Stimulated activated CD4-positive, alpha-beta T cell treated with anti-CD3 and anti-CD28 coated beads, Interleukin-1b, Interleukin-23, amount 100 ng/mL, for 1 hour (primary cell): ENCODE measurements at places on chromosomes 12 and 14.

DNA sequence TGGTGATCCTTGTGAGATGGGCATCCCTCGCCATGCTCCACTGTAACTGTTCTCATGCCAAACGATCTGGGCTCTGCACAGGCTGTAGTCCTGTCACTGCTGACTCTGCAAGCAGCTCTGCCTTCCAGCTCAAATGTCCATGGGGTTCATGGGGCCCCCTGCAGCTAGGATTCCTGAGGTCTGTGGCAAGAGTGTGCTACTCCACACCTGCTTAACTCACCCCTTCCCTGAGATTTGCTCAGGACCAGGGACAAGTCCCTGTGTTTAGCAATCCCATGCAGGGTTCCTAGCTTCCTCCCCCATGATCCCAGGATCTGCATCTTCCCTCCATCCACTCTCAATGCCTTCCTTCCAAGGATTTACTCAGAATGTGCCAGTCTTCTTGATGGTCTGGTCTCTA is 241.0 kb downstream of the ASCL1 start:
- DNase-seq, result no peak

GRCh38 chr14:51081712-51082111 is 13.2 kb downstream of the TRIM9 start:
- DNase-seq, result no peak

DNA sequence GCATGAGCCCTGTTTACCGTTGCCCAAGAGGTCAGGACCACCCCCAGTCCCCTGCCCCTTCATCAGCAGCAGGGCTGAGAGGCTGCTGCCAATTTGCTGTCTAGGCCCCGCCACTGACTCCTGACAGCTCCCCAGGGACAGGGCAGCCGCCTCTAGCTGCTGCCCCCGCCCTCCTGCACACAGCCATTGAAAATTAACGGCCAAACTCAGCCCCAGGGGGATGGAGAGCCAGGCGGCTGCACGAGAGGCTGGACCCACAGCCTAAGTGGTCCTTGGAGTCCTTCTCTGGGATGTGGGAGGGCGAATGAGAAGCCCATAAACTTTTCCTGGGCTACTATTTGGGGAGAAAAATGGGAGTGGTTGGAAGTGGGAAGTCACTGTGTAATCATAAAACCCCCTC is 4.6 kb downstream of the FOXN4 start:
- no peak for DNase-seq

DNA sequence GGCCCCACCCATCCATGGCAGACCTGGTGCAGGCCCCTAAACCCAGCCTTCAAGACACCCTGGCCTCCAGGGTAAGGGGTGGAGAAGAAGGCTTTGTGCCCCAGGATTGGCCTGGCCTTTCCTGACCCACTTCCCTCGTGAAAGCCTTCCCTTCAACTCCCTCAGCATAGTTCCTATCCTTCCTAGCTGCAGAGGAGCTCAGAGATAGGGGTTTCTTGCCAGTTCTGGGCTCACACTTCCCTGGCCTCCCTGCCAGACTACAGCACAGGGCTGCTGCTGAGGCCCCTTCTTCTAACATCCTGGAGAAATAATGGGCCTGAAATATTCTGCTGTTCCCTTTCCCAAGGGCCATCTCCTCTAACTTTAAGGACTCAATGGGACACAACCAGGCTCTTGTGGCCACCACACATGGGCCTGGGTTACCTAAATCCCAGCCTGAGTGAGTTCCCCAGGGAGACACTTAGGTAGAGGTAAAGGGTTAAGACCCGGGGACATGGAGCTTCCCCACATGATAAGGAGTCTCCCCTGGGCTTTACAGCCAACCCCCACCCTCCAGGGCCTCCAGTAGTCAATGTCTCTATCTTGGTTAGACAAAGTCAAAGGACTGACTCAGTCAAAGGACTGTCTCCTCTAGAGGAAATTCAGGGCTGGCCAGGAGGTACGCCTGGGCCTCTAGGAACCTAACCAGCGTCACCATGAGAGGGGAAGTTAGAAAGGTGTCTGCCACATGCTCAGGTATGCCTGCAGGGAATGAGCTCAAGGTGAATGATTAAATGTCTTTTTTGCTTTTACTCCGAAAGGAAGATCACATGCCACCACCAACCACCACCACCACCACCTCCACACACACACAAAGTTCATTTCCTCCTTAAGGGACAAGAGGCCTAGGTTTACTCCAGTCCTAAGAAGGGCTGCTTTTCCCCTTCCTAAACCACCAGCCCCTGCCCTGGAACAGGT is 7.1 kb downstream of the ZFP36L1 start:
- DNase-seq, result no peak

DNA sequence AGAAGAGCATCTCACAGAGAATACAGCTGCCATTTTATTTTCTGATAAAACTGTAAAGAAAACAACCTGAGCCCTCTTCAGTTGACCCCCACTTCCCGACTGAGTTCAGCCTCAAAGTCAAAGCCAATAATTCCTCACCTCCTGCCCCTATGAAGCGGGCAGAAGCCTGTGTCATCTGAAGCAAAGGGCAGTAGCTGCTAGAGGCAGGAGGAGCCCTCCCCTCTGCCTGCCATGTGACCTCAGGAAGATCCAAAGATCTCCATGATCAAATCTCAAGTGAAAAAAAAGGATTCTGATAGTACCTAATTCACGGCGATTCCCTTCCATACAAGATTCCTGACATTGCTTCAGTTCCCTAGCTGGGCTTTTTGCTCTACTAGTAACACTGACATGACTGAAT is 223.1 kb upstream of the CAND1 start:
- no peak for DNase-seq

DNA sequence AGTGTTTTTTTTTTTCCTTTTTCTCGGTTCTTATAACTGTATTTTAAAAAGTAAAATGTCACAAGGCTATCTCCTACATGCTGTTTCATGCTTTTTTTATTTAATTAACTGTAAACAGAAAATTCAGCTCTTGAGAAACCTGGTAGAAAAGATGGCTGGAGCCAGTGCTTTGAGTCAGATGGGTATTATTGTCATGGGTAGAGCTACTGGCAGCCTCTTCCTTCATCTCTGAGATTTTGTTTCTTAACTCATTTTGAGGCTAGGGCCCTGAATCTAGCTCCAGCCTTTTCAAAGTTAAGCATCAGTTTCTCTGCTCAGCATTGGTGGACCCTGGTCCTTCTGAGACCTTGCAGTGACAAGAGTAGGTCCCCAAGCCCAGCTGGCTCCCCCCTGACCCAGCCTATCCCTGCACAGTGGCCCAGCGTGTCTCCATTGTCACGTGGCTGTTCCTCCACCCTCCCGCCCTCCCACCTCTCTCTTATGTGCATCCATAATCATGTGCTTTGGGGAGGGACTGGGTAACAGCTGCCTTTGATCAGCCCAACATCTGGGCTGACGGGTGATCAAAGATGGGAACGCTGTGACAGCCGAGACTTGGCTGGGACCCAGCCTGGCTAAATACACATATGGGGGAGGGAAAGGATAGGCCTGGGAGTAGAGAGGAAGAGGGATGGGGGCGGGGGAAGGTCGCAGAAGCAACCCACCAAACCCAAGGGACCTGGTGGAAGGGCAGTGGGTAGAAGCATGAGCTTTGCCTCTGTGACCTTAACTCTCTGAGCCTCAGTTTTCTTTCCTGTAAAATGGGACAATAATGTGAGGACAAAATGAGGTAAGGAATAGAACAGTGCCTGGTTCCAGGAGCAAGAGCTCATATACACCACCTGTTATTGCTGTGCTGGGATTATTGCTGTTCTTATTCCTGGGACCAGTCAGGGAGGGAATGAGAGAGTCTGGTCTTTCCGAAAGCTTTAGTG is 24.4 kb upstream of the RBM19 start:
- DNase-seq, result no peak

- no peak for DNase-seq
Observed at GRCh38 chr14:83164591-83164990, 1630.9 kb upstream of the SEL1L start.

GRCh38 chr14:51317373-51317772 is 77.3 kb downstream of the TMX1 start:
- DNase-seq, result no peak

DNA sequence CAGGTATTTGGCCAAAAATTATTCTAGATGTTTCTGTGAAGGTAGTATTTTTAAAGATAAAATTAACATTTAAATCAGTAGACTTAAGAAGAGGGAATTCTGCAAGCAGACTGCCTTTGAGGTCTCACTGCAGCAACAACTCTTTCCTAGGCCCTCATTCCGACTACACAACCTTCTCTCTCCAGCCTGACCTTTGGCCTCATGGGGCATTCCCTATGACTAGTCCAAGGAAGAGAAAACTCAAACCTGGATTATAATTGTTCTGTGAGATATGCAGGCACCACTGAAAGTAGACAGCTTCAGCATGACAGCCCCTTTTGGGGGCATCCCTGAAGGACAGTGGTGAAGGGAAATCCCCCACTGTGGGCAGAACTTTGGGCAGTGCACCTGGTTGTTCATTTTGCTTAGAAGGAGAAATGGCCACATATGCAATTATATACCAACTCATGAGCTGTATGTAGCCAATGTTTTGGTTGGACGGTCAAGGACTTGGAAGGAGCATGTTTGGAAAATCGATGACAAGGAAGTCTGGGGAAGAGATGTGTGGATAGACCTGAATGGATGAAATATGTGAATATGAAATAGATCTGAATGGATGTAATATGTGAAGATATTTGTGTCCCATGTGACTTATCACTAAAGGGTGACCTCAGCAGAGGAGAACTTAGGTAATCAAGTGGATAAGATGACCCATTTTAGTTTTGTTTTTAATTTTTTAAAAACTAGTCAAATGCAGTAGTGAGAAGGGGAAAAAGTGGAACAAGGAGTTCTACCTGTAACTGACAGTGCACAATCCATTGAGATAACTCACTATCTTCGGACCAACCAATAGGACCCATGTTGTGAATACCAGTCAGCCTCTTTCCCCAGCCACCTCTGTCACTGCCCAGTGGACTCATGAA is 233.3 kb upstream of the FOXN3 start:
- no peak for DNase-seq

- DNase-seq, result no peak
Observed at GRCh38 chr14:33692762-33693161, 258.1 kb downstream of the EGLN3 start.

DNA sequence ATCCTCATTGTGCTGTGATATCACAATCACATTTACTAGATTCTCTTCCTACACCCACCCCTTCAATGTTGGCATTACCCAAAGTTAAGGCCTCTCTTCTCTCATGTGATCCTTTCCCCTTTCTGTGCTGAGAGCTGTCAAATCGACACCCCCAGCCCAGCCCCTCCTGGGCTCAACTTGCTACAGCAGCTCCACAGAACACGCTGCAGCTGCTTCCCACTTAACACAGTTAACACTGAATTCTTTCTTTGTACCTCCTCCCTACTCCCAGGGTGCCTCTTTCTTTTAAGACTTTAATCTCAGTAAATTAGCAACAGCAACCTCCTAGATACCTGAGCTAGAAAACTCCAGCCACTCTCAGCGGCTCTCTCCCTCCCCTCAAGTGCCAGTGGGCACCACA is 17.8 kb downstream of the SPTB start:
- no peak for DNase-seq

DNA sequence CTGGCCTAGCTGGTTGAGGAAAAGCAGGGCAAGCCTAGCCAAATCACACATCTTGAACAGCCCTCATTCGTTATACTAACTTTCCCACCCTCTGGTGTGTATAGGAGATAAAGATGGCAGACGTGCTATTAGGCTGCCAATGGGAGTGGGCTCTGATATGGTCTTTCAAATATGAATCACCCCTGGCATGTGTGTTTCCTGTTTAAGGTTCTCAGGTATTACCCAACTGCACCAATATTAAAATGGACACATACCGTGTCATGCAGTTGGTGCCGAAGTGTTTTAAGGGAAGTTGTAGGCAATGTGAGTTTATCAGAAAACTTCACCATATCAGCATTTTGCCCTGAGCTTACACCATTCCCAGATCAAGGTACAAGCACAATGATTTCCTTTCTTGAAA is 33.4 kb downstream of the CHST11 start:
- no peak for DNase-seq

- no peak for DNase-seq
Observed at GRCh38 chr12:115267464-115267863, 583.5 kb upstream of the TBX3 start.

GRCh38 chr12:4152145-4152795 is 121.3 kb upstream of the CCND2 start:
- no peak for DNase-seq

- no peak for DNase-seq
Observed at GRCh38 chr12:32115404-32116104, 8.9 kb downstream of the BICD1 start.

GRCh38 chr14:90576581-90576980 is 179.8 kb downstream of the CALM1 start:
- no peak for DNase-seq

- DNase-seq, result no peak
Observed at GRCh38 chr14:61563162-61563511, 132.2 kb upstream of the HIF1A start.

GRCh38 chr12:31008241-31008761 is 65.4 kb upstream of the DDX11 start:
- DNase-seq, result no peak

- no peak for DNase-seq
Observed at GRCh38 chr12:131851741-131852550, 23.8 kb downstream of the MMP17 start.

DNA sequence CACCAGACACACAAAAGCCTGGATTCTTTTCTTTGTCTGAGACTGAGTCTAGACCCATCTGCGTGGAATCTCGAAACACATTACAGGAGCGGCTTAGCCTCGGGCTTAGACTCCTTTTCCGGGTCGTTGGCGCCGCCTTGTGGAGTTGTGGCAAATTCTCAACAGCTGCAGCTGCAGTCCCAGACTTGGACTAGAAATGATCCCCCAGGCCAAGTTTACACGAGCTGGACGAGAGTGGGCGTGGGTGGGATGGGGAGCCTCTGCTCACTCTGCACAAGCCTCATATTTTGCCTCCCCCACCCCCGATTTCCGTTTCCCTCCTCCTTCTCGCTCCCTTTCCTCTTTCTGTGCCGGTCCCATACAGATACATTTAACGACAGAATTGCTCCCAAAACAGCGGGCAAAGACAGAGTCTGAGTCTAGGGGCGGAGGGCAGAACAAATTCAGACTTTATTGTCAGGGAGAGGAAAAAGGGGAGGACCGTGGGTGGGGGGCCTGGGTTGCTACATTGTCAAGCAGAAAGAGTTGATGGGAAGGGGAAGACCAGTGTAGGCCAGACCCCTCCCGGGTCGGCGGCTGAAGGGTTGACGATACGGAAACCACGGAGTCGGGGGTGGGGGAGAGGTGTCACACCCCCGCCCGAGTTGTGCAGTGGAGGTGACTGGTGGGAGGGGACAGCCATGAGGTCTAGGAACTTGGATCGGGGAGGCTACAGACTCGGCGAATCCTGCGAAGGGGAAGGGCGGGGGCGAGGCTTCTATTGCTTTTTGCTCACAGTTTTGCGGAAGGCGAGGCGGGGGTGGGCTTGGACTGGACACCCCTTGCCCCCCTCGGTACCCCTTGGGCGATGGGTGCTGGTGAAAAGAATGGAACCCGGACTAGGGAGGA is 4.7 kb upstream of the GPR84 start:
- peak; percentile 88 for DNase-seq
